ENCODE measurements at places on chromosomes 3 and 15.

DNA sequence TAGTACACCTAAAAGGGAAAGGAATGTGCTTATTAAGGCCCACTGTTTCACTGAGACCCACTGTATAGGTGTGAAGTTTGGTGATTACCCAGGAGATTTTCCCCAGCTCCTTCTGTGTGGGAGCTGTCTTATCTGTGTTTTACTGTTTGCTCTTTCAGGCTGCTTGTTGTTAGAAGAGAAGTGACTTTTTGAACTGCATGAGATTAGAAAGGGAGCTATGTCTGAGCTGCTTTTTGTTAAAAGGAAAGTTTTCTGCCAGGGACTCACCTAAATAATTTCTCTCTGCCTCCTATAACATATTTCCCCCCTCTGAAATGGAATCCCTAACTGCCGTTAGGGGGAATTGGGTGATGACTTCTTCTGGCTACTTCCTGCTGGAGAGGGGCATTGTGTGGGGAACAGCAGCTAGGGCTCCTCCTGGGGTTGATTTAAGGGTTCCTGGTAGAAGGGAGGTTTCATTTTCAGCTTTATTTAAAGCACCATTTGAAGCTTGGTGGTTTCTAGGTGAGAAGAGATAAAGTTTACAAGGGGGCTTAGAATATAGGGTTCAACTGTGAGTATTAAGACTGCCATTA is 77.1 kb upstream of the ATP11B start:
- no peak for DNase-seq

DNA sequence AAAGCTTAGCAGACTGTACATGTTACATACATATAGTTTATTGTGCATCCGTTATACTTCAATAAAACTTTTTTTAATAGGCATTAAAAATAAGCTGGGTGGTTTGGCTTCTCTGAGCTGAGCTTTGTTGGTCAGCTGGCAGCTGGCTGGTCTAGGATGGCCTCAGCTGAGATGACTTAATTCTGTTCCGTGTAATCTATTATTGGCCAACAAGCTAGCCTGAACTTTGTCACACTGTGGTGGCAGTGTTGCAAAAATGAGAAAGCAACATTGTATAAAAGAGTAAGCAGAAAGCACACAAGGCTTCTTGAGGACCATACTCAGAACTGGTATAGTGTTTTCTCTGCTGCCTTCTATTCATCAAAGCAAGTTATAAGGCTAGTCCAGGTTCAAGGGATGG is 45.2 kb downstream of the CGGBP1 start:
- DNase-seq, result no peak

DNA sequence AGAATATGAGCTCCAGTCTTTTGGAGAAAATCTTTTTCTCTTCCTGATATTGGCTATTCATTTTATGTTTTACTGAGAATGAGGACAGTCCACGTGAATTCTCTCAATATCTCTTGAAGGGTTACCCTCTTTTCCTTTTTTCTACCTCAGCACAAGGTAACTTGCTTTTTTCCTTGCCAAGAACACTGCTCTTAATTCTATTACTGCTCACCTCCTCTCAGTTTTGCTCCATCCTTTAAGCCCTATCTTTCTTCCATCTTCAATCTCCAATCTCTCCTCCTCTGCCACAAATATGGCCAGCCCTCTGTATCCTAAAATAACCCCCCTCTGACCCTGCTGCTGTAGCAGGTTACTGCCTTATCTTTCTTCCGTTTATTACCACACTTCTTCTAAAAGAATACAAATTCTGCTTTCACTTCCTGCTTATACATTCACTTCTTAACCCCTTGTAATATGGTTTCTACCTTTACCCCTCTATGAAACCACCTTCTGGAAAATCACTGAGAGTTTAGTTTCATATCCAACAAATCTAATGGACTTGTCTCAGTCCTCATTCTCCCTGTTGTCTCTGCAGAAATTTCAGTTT is 89.0 kb downstream of the NFKBIZ start:
- no peak for DNase-seq

DNA sequence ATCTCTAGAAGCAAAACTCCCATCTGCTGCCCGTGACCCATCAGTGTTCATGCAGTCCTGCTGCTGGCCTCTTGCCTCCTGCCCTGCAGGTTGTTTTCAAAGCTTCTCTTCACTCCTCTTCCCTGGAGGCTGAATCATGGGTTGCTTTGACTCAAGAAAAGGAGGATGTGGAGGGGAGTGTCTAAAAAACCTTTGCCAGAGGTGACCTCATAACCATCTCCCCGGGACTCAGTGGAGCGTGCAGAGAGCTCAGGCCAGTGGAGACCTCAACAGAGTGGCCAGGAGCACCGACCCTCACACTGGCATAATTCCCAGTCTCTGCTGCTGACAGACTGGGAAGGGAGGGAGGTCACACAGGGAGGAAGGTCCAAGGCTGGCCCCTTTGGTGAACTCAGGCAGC is 60.9 kb upstream of the ITGA11 start:
- no peak for DNase-seq

DNA sequence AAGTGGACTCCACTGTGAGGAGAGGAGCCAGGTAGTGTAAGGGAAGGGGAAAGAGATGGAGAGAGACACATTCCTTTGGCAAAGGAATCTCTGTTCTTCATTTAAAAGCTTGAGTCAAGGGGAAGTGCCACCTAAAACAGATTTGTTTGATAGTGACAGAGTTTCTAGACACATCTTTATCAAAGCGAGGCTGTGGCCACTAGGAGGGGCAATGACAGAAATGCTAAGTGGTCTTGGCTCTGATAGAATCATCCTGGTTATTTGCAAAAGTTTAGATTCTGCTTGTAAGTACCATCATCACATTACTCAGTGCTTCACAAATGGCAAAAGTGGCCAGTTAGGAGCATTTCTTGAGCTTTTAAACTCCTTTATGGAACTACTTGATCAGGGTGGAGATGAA is 261.4 kb downstream of the CNTN3 start:
- DNase-seq, result no peak

DNA sequence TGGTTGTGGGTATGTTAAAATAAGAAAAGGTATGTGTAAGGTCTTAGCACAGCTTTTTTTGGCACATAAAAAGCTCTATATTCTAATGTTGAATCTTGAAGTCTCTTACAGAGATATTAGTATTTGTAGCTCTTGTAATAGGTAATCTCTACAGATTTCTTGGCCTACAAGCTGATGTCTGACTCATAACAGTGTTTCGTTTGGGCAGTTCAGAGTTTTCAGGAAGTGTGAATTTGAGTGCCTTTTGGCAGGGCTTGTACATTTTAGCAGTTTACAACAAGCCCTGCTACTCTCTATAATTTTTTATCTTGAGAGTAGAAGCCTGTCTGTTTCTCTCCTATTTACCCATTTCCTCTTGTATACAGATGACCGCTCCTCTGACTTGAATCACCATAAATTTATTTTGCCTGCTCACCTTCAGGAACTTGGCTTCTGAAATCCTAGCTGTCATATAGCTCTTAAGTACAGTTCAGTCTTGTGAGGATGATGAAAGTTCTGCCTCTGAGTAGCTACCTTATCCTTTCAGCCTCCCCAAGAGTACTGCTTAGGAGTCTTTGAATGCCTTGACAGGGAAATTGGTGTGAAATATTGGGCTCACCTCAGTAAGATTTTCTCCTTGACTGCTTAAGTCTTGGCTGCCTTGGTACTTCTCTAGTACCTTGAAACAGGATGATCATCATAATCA is 419.9 kb upstream of the RARB start:
- no peak for DNase-seq

DNA sequence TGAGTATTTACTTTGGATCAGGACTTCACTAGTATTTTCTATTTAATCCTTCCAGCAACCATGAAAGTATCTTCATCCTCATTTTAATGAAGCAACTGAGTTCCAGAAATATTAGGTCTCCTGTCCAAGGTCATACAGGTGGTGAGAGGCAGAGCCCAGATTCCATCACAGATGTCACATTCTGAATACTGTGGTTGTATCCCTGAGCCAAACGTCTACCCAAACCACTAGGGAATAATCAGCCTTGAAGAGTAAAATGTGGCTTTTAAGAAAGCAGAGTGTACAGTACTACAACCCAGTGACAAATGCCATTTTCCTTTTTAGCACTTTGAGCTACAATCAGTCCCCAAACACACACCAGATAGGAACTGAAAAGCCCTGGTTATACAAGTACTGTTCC is 93.3 kb upstream of the TRIM42 start:
- DNase-seq, result no peak

DNA sequence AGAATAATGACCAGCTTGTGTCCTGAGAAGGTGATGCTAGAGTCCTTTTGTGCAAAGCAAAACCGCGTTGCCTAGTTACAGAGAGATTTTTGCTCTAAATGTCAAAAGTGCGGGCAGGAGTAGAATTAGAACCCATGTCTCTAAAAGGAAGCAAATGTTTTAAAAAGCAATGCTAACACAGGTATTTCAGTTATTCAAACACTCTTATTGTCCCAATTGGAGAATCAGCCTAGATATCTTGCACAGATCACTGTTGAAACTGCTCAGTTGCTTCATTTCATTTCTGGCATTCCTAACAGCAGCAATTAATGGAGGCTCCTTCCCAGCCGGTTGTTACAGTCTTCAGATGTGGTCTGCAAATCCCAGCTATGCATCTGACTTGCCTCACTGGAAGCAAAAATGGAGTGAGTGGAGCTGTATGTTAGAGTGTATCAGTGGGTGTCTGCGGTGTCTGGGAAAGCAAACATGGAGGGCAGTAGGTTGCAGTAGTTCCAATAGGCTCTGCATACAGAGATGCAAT is 55.6 kb upstream of the SEMA6D start:
- no peak for DNase-seq

- DNase-seq, result peak; percentile 34
Measured at GRCh38 chr3:84547971-84548970, 410.5 kb upstream of the CADM2 start.

- no peak for DNase-seq
Measured at GRCh38 chr3:124260206-124260915, 268.4 kb upstream of the ROPN1 start.

DNA sequence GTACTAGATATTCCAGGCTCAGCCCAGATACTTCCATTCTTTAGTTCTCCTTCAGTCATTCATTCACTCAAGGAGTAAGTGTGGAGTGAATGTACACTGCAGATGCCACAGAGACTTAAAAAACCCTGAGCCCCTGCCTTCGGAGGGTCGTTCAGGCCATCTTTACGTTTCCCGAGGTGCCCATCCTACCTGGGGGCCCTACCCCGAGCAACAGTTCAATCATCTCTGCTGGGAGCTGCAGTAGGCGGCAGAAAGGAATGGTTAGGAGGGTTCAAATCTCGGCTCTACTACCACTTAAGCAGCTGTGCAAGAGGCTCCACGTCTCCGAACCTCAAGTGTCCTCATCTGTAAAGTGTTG is 613 bp downstream of the SEC13 start:
- DNase-seq, result no peak

- no peak for DNase-seq
Measured at GRCh38 chr15:64092075-64092820, 1.4 kb downstream of the CIAO2A start.
